KBM-7 (cell line): ENCODE measurements at places on chromosomes 11 and 22.

- no peak for DNase-seq
Observed at GRCh38 chr11:104464691-104465090, 300.7 kb upstream of the PDGFD start.

DNA sequence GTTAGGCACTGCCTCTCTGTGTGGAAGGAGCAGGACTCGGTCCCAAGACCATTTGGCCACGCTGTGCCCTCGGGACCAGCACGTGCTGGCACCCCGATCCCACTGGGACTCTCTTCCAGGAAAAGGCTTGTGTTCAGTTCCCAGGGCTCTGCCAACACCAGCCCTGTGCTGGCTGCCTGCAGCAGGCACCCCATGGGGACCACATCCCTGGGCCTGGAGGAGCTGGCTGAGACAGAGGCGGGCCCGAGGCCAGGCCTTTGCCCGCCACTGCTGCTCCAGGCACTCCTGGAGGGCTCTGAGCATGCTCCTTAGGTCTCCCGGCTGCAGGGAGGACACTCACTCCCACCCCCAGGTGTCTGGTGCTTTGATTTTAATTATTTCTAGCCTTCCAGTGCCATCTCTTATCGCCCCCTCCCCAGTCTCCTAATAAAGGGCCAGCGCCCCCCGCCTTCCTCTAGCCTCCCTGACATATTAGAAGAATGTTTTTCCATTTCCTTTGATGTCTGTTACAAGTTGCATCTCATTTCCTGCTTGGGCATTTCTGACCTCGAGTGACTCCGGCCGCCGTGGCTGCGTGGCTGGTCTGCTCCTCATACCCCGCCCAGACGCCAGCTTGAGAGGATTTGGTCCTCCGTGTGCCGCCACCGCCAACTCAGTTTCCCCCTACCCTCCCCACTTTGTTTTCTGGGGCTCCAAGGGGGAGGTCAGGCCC lies 14.4 kb downstream of the CDKN1C start:
- DNase-seq = no peak

GRCh38 chr11:133492895-133493294 lies 39.4 kb downstream of the OPCML start:
- no peak for DNase-seq

DNA sequence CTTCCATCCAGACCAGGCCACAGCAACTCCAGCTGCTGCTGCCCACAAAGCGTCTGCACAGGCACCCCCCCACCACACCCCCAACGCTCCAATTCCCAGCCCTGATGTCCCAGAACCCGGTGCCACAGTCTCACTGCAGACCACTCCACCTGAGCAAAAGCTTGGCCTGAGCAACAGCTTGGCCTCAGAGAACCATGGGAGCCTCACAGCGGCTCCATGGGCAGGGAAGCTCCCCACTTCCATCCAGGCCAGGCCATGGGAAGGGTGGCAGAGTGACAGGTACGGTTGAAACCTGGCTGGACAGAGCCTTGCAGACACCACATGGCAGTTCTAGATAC lies 13.2 kb downstream of the PLXNB2 start:
- no peak for DNase-seq

- no peak for DNase-seq
Observed at GRCh38 chr11:21264125-21264524, 594.7 kb downstream of the NELL1 start.
